Activated CD4-positive, alpha-beta T cell treated with anti-CD3 and anti-CD28 coated beads for 4 hours (primary cell): ENCODE measurements at places on chromosomes 7 and 10.

GRCh38 chr10:4120096-4120853 lies 335.3 kb upstream of the KLF6 start:
- peak; percentile 38 for DNase-seq

DNA sequence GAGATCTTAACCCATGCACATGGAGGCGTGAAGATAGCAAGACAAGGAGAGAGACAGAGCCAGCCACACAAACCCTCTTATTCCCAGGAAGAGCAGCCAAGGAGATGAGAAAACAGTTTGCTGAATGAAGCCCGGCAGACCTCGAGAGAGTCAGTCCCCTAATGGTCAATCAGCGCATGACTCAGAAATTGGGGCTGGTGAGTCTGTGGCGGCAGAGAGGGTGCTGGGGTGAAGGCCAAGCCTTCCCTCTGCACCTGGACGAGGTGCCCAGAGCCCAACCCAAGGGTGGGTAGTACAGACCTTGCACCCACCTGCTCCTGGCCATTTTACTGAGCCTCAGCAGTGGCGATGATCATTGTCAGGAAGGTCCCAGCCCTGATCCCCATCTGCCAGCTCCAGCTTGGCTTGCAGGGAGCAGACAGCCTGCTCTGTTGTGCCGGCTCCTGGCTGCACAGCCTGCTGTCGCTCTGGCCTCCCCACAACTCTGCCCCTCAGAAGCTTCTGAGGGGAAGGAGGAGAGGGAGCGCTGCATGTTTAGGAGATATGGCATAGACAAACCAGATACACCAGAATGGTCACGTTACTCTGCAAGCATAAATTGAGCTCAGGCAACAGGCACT lies 256.6 kb downstream of the RPS24 start:
- no peak for DNase-seq

GRCh38 chr10:109464949-109465348 lies 458.4 kb downstream of the XPNPEP1 start:
- DNase-seq: no peak

- no peak for DNase-seq
These were observed 58.3 kb downstream of the MINDY4 start for GRCh38 chr7:30829471-30829870.

DNA sequence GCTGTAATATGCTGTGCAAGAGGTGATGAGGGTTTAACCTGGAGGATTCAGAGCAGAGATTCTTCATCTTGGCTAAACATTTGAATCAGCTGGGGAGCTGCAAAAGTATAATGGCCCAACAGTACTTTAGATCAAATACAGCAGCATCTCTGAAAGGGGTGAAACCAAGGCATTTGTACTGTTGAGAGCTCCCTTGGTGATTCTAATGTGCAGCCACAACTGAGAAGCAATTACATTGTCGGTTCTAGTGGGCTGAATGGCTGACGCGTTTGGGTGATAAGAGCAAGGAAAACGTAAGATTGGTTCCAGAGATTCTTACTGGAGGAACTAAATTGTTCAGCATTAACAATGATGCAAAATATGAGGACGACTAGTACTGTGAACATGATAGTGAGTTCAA lies 269.7 kb downstream of the AGMO start:
- no peak for DNase-seq

DNA sequence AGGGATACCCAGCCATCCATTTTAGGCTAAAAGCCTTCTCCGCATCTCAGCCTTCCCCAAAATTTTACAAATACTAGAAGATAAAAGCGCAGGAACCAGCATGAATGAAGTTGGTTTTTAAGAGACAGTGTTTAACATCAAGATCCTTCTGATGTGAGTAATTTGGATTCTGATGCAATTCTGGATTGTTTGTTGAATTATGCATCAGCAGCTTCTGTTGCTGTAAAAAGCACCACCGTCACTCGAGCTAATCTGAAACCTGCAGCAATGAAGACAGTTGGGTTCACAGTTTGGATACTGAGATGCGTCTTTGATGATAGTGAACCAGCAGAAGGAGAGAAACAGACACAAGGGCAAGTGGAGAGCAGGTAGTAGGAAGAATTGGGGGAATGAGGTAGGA lies 179.2 kb downstream of the PLXNA4 start:
- no peak for DNase-seq

DNA sequence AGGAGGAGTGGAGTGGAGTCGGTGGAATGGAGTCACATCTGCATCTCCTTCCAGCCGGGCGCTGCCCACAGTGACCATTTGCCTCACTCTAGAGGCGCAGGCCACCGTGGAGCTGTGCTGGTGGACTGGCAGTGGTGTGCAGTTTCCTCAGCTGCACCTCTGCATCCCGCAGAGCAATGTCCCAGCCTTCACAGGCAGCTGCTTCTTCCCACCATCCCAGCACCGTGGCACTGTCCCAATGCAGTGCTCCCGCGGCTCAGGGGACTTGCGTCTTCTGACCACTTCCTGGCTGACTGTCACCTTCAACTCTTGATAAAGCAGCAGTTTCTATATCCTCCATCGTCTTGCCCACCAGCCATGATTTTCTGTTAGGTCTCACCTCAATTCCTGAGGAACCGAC lies 90.3 kb upstream of the SFMBT2 start:
- no peak for DNase-seq
